ENCODE measurements at places on chromosomes 11 and 22.

- DNase-seq: no peak
These were observed 321.6 kb downstream of the AASDHPPT start for GRCh38 chr11:106399076-106399511.

DNA sequence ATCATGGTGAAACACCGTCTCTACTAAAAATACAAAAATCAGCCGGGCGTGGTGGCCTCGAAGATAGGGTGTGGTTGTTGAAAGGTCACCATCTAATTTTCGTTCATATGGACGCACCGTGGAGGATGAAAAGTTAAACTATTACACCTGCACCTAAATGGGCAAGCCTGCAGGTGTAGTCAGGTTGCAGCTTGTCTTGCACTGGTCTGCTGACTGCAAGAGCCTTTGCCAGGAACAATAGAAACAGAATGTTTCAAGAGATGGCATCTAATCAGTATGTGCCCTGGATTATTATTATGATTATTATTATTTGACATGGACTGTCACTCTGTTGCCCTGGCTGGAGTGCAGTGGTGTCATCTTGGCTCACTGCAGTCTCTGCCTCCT lies 908 bp downstream of the NADSYN1 start:
- DNase-seq: no peak

DNA sequence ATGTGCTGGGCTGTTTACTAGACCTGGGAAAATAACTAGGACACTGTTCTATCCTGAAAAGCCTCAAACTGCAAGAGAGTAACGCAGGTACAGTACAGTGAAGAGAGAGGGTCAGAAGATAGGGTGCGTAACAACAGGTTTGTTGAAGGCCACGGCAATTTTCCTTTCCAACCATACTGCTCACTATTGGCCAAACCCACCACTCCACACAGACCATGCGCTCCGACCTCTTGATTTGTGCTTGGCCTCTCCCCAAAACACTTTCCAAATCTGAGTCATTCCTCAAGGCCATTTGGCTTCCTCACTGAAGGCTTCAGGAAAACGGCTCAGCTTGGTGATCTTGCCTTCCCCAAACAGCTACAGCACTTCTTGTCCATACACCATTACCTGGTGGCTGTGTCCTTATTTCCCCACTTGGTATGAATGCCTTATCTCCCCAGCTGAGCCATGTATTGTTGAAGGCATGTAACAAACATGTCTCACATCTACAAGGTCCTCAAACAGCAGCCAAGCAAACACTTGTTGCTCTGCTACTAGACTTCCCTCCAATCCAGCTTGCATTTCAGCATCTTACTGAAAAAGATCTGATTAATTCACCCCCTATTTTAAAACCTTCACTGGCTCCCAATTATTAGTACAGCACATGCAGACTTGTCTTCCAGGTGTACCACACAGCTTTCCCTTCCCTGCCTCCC lies 40.9 kb downstream of the TCF20 start:
- no peak for DNase-seq

DNA sequence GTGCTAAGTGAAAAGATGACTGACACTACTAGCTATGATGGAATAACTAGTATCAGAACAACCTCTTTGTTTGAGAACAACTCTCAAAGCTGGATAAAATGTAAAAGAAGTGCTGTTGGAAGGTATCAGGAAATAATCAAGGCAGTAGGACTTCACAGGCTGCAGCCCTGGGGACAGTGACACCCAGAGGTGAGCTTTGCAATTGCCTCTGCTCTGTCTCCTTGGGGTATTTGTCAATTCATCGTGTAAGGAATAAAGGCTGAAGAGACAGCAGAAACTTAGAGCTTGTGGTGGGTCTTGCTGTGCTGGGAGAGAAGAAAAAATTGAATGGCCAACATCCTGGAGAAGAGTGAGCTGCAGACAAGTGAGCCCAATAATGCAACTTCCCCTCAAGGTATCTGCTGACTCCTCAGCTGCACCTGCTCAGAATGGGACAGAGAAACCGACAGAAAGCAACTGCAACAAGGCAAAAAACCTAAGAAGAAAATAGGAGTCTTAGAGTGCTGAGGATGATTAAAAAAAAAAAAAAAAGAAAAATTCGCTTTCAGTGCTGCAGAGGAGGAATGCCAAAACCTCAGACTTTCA lies 141.1 kb downstream of the RCN1 start:
- peak; percentile 46 for DNase-seq

DNA sequence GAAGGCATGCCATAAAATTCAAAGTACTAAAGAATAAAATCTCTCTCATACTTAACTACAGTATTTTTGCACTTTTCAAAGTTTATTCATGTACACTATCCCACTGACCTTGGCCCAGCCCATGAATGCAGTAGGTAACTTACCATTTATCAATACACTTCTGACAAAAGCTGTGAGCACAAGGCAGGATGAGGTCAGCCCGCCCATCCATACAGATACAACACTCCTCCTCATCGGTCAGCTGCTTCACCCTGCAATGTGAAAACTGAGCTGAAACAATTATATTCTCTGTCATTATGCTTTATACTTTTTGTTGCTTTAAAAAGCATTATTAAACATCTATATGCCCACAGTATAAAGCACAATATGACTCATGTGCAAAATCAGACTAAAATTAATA lies 22.1 kb downstream of the RNF141 start:
- no peak for DNase-seq

GRCh38 chr11:29916040-29916439 lies 100.8 kb downstream of the KCNA4 start:
- no peak for DNase-seq

DNA sequence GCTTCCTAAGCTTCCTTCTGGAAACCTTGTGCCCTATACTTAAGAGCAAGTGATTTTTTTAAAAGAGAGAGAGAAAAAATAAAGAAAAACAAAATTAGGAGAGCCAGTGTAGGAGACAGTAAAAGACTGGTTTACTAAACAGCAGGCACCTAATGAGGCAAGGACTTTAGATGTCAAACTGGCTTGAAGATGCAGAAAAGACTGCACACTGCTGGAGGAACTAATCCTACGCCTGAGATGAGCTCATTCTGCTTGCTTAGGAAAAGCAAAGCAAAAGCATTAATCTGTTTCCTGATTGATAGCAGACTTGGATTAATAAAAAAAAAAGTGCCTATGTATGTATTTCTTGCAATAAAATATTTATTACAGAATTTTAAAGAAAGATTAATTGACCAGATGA lies 113.6 kb upstream of the SEZ6L start:
- DNase-seq: no peak

- no peak for DNase-seq
These were observed 66.9 kb upstream of the SESN3 start for GRCh38 chr11:95297680-95298452.

- no peak for DNase-seq
These were observed 9.8 kb upstream of the ALX4 start for GRCh38 chr11:44319552-44320288.

DNA sequence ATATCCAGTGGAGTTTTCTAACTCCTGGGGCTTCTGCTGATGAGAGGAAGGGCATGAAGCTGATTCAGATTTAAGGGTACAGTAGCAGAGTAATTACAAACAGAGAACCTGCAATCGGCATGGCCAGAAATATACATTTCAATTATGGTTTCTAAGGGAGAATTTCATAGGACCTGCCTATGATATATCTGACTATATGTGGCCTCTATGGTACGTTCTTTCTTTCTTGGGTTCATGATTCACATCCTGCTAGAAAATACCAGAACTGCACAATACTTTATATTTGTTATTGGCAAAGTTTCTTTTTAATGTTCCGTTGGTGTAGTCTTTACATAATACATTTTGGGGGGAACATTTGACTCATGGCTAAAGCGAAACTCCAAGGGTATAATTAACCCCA lies 63.1 kb upstream of the TTC12 start:
- no peak for DNase-seq

- DNase-seq: no peak
These were observed at the start of gene NXPE1 for GRCh38 chr11:114559425-114560310. Gene NXPE1, minus strand, starts transcription at chr11:114559881. Its CDS starts 8,680 bp downstream, at chr11:114551201.

GRCh38 chr11:35007277-35007676 lies 90.9 kb downstream of the PDHX start:
- peak; percentile 22 for DNase-seq

DNA sequence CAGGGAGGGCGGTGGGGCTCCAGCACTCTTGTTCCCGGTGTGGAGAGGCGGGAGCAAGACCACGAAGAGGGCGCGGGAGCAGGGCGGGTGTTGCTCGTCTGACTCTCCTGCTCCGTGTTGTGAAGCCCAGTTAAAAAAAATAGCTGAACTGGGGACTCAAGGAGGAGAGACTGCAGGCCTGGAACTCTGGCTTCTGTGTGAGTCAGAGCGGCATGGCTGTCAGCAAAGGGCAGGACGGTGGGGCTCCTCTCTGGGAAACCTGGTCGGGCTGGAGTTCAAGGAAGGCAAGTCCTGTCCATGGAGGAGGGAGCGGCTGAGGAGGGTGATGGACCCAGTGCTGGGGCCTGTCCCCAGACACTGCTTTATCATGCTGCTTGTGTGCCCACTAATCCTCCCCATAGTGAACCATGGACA lies 152.3 kb downstream of the FEZ1 start:
- DNase-seq: no peak

GRCh38 chr11:9126636-9127035 lies 35.2 kb upstream of the SCUBE2 start:
- no peak for DNase-seq
